ENCODE measurements at places on chromosomes 16 and 17. TPM values are rescaled to one million over a fixed set of nuclear protein-coding genes. Genes with fewer than 3 reads are reported as not detected.

DNA sequence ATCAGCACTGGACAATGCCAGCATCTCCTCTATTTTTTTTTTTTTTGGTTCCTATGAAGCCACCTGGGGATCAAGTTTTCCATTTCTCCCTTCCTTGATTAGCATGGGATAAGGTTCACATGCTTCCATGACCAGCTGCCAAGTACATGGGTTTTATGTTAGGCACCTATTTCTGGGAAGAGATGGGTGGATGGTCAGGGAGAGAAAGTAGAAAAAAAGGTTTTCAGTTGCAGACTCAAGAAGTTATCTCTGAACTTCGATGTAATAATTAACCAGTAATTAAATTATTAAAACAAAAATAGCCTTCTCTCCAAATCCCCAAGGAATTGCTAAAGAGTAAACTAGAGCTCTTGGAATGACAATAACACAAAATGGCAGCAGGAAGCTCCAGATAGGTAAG is 164.9 kb upstream of the MAF start:
- DNase-seq: no peak

DNA sequence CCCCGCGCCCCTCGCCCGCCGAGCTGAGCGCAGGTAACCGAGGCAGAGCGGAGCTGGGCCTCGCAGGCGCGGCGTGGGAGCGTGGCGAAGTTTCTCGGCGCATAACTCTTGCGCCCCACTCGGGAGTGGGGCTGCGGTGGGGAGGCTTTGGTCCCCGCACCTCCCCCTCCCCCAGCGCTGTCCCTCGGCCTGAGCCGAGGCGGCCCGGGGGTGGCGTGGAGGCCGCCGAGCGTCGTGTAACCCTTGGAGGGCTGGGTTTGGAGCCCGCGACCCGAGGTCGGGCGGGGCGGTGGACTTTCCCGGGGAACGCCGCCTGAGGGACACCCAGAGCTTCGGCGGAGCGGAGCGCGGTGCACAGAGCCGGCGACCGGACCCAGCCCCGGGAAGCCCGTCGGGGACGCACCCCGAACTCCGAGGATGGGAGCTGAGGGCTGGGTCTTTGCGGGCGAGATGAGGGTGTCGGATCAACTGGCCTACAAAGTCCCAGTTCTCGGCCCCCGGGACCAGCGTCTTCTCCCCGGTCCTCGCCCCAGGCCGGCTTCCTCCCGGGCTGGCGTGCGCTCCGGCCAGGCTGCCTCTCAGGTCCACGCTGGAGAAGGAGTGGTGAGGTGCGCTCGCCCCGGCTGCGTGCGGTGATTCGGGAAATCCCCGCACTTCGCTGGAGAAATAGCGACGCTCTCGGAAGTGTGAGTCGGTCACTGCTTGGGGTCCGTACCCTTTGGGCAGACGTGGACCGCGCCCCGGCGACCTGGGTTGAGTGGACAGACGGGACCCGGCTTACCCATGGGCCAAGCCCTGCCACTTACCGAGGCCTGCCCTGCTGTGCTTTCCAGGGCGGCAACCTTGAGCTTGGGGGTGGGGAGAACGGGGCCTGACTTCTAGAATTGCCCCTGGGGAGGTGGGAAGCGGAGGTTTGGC is 168.4 kb downstream of the RAB11FIP4 start:
- DNase-seq: no peak

- no peak for DNase-seq
Observed at GRCh38 chr17:82039695-82040299, 2.3 kb upstream of the DCXR start.

DNA sequence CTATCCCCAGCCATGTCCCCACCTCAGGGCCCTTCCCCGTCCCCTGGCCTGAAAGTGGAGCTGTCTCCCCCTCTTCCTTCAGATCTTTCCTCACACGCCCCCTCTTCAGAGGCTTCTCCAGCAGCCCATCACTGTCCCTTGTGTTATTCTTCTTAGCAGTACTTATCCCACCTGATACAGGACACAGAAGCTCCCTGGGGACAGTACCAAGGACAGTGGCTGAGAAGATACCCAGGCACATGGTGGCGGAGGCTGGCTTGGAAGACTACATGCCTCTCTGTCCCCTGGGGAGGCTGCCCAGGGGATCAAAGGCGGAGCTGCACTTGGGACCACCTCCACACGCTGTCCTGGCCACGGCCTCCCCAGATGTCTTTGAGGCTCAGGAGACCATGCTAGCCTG is 23.9 kb downstream of the HSD11B2 start:
- DNase-seq: no peak

The HERPUD1 gene
- total RNA-seq: 81.3 TPM

The CACNG4 gene
- not detected for total RNA-seq

The RMI2 gene
- total RNA-seq: 55.1 TPM

GRCh38 chr17:77321649-77322513 is 181.1 kb downstream of the SEC14L1 start:
- DNase-seq: no peak

GRCh38 chr17:60390186-60390585 is 1.7 kb downstream of the USP32 start:
- DNase-seq: no peak

DNA sequence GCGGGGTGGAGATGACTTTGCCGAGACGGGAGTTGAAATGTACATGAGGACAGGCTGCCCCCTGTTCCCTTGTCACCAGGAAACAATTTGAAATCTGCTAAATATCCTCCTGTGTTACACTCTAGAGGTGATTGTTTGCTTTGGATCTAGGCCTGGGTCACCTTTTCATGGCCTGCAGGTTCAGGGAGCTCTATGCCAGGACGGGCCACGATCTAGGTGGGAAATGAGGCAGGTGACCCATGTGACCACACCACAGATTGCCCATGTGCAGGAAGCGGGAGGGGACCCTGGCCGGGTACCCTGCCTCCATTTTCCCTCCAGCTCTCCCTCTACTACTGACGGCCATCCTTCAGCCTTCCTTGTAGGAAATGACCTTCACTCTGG is 43.4 kb downstream of the MEAK7 start:
- no peak for DNase-seq

DNA sequence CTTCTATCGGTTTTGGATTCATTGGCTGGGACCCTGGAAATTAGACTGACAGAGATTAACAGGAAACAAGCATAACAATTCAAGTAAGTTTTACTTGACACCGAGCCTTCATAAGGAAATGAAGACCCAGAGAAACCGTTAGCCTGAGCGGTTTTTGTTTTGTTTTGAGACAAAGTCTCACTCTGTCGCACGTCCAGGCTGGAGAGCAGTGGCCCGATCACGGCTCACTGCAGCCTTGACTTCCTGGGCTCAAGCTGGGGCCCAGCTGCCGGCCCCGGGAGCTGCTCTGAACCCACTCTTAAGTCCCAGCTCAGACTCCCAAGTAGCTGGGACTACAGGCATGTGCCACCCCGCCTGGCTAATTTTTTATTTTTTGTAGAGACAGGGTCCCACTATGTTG is 321.3 kb downstream of the SEC14L1 start:
- peak; percentile 69 for DNase-seq

The RASL10B gene
- 0.37 TPM for total RNA-seq

GRCh38 chr17:73410586-73411312 is 98.9 kb upstream of the CDC42EP4 start:
- DNase-seq: no peak

DNA sequence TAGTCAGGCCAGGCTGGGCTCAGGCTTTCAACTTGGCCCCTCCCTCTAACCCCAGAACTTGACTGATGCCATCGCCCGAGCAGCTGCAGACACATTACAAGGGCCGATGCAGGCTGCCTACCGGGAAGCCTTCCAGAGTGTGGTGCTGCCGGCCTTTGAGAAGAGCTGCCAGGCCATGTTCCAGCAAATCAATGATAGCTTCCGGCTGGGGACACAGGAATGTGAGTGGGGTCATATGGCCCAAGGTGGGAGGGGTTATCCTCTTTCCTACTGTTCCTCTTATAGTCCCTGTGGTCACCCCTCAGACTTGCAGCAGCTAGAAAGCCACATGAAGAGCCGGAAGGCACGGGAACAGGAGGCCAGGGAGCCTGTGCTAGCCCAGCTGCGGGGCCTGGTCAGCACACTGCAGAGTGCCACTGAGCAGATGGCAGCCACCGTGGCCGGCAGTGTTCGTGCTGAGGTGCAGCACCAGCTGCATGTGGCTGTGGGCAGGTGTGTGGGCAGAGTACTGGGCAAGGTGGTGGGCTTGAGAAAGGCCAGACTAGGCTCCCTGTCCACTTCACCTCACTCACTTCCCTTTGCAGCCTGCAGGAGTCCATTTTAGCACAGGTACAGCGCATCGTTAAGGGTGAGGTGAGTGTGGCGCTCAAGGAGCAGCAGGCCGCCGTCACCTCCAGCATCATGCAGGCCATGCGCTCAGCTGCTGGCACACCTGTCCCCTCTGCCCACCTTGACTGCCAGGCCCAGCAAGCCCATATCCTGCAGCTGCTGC is 2.1 kb upstream of the NRN1L start:
- DNase-seq: no peak

- no peak for DNase-seq
Observed at GRCh38 chr17:69884846-69885245, 190.2 kb upstream of the KCNJ16 start.

The BCL6B gene
- 0.40 TPM for total RNA-seq

GRCh38 chr16:4837733-4838501 is 9.2 kb downstream of the GLYR1 start:
- no peak for DNase-seq

DNA sequence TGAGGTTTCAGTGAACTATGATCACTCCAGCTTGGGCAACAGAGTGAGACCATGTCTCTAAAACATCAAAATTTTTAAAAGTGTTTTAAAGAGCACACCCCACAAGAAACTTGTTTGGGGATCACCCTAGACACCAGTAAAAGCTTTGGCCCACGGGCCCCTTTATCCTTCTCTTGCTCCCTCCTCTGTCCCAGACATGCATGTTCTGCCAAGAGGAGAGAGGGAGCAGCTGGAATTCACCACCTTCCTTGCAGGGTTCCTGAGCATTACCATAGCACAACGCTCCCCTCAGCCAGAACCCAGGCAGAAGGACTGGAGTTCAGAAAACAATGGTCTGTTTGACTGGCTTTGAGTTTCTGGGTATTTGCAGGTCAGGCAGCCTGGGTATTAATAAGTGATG is 214.3 kb upstream of the CDH5 start:
- DNase-seq: no peak

The NRN1L gene
- total RNA-seq: 2.5 TPM

- DNase-seq: no peak
Observed at GRCh38 chr17:4479340-4479981, 19.2 kb upstream of the SPNS2 start.

The RABEP2 gene
- total RNA-seq: 21.1 TPM

DNA sequence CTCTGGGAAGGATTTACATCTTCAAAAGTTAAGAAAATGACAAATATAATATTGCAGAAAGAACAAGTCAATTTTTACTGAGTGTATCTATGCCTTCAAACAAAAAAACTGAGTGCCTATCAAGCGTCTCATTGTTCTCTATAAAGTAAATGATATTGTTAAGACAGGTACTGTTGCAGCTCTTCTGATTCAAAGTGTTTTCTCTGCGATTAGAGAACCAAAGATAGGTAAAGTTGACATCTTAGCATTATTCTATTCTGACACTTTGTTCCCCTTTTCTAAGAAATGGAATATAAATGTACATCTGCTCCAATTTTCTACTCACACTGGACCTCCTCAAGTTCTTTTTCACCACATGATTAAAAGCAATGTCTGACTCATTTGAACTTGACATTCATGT is 1317.7 kb downstream of the CDH11 start:
- DNase-seq: no peak

GRCh38 chr16:11165349-11165748 is 90.7 kb downstream of the SOCS1 start:
- DNase-seq: no peak
